ENCODE measurements at places on chromosomes 7 and 10.
A peak's percentile ranks its signal among the peaks of the same experiment; 100 is the strongest.

DNA sequence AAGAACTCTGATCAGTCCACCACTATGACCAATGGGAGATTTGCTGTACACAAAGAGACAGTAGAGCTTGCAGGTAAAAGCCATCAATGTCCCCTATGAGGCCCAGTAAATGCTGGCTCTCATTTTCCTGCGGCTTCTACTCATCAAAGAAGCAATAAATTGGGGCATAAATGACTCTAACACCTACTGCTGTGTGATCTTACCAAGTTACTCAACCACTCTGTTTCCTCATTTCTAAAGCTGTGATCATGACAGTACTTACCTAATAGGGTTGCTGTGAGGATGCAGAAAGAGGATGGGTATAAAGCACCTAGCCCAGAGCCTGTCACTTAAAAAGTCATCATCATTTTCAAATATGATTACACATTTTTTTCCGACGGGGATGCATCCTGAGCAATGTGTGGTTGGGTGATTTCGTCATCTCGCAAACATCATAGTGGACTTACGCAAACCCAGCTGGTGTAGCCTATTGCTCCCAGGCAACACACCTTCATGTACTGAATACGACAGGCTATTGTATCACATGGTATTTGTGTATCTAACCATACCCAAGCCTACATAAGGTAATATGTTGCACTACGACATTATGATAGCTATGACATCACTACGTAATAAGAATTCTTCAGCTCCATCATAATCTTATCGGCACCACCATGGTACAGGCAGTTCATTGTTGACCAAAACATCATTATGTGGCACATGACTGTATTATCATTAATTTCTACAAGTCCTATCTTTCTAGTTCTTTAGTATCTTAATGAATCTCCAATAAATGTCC lies 7.1 kb upstream of the MGMT start:
- no peak for DNase-seq

- DNase-seq = no peak
Observed at GRCh38 chr10:29772403-29772802, 137.6 kb upstream of the SVIL start.

DNA sequence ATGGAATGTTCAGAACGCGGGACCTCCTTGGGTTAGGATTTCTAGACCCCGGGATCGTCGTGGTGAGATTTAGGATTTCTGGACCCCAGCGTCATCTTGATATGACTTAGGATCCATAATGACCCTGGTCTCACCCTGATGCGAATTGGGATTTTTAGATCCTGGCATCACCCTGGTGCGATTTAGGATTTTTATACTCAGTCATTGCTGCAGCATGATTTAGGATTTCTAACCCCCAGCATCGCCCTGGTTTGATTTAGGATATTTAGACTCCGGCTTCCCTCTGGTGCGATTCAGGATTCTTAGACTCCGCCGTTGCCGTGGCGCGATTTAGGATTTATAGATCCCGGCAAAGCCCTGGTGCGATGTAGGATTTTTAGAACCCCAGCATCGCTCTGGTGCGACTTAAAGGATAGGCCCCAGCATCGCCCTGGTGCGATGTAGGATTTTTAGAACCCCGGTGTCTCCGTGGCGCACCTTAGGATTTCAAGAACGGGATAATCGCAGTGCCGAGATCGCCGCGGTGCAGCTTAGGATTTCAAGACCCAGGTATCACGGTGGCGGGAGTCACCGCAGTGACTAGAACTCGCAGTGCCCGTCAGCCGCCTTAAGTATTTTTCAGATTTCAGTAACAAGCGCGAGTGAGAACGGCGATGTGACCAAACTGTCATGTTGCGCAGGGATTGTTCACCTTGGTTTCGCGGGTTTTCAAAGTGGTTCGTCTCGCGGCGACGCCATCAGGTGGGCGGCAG lies 814 bp downstream of the MEST start:
- DNase-seq = no peak

DNA sequence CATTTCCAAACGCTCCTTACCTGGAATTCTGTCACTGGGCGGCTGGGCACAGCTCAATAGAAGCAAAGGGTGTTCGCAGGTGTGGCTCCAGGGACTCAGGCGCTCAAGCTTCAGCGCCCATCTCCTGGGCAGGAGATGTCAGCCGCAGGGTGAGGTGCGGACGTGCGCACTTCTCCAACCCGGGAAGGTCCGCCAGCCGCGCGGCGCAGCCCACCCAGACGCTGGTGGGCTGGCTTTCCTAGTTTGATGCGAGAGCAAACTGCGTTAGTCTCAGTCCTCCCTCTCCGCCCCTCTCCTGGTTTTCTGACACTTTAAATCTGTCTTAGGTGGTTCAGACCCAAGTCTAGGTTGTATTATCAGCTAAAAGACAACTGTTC lies 267 bp downstream of the CALCR start:
- DNase-seq = peak; percentile 50

DNA sequence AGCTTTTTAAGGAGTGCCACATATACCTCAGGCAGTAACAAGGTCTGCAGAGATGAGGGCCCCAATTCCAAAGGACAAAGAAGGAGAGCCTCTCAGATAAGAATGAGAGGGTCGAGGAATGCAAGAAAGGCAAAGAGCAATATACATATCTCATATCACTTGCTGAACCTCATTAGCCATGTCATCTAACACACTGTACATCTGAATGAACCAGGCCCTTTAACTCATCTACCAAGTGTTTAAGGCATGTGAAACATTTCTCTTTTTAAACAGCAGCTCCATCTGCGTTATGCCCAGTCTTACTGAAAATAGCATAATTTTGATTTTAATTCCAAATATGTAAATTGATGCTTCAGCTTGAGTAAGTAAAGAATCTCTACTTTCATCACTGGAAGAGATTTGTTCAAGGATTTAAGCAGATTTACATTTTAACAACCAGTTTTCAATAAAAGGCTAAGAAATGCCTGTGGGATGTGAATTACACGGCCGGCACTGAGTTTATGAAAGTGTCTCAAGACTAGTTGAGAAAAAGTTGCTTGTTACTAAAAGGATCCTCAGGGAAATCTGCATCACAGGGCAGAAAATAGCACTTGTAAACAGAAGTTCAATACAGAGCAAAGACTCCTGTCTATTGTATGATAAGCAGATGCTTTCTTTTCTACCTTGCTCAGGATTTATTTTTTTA lies 123.8 kb upstream of the SLC26A5 start:
- DNase-seq = no peak

GRCh38 chr10:132883391-132883881 lies 58.9 kb downstream of the CFAP46 start:
- no peak for DNase-seq

DNA sequence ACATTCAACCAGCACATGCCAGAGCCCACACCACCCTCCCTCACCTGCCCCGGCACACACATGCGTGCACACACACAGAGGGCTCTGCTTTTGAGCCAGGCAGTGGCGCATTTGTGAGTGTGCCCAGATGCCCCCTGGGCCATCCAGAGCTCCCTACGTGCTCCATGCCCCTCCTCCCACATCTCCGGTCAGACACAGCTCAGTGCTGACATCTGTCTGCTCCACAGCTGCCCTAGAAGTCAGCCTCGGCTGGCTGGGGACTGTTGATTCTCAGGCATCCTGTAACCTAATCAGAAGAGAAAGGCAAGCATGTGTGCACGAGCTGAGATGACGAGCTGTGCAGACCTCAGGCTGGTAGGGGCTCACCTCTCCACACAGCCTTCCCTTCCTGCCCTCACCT lies 135.1 kb downstream of the ZMIZ1 start:
- no peak for DNase-seq

Data from DMS53 (cell line).